Fibroblast of skin of back (primary cell): ENCODE measurements at places on chromosomes 6 and 20.

- no peak for DNase-seq
These were observed 142.0 kb downstream of the CEP57L1 start for GRCh38 chr6:109237077-109237985.

GRCh38 chr20:64038224-64038564, 2.2 kb downstream of the C20orf204 start:
- DNase-seq, result no peak

- no peak for DNase-seq
These were observed 206.8 kb downstream of the EYA4 start for GRCh38 chr6:133447924-133448323.

GRCh38 chr6:156474507-156475120, 302.6 kb upstream of the ARID1B start:
- DNase-seq, result no peak

DNA sequence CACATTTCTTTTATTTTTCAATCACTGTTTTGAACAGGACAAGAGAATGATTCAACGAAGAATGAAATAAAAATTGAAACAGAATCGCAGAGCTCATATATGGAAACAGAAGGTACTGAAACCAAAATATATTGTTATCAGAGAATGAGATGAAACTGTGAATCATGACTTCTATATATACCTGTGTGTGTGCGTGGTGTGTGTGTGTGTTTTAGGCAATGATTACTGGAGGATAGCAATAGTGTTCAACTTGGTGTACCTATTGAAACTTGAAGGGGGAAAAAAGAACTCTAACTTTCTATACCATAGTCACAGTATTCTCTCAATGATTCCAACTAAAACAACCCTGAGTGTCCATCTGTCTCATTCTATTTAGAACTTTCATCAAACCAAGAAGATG, 586.6 kb downstream of the KIF16B start:
- DNase-seq, result no peak

DNA sequence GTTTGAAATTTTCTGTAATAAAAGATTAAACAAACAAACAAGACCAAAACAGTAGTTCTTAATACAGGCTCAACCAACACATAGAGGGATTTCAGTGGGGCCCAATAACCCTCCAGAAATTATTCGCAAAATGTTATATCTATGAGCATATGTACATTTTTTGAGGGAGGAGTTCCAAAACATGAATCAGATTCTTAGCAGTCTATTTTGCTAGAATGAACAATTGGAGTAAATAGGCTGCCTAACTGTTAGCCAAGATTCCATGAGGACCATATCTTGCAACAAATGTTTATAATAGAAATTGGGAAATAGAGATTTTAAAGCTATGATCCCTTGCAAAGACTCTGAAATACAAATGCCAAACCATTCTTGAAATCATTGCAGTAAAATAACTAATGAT, 186.3 kb downstream of the AKAP7 start:
- DNase-seq, result no peak

GRCh38 chr20:61949714-61950640, 115.7 kb downstream of the TAF4 start:
- no peak for DNase-seq

DNA sequence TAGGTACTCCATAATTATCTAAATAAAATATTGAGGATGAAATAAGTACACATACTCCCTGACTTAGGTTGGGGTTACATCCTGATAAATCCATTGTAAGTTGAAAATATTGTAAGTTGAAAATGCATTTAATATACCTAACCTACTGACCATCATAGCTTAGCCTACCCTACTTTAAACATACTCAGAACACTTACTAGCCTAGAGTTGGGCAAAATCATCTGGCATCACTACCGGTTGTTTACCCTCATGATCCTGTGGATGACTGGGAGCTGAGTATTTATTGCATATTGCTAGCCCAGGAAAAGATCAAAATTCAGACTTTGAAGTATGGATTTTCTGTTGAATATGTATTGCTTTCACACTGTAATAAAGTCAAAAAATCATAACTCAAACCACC, 467.3 kb downstream of the C6orf118 start:
- DNase-seq, result no peak

- DNase-seq, result no peak
These were observed 52.6 kb upstream of the SLC22A1 start for GRCh38 chr6:160069050-160069454.

DNA sequence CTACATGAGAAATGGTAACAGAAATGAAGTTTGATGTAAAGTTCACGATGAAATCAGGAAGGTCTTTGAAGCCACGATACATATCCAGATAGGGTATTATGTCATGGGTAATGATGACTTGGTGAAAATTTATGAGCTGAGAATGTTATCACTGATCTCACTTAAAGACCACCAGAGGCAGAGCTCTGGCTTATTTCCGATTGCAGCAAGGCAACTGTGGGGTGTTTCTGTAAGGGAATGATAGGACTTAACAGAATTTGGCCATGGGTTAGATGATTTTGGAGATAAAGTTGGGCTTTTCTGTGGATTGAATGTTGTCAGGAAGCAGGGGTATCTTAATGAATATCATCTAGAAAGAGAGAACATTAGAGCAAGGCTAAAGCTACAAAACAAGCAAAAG, 508.4 kb downstream of the HDGFL1 start:
- no peak for DNase-seq

DNA sequence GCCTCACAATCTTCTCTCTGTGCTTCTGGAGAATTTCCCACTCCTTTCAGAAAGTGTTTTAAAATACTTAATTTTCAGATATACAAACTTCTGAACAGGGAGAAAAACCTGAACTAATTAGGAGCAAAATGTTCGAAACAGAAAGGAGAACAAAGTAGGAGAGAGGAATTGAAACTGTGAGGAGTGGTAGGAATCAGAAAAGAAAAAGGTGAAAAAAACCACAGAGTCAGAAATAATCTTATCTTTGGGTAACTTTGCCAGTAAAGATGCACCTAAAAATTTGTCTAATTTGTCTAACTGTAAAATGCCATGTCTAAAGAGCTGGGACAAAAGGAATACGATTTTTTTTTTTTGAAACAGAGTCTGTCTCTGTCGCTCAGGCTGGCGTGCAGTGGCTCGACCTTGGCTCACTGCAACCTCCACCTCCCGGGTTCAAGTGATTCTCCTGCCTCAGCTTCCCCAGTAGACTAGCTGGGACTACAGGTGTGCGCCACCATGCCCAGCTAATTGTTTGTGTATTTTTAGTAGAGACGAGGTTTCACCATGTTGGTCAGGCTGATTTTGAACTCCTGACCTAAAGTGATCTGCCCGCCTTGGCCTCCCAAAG, 4.7 kb upstream of the RIPOR2 start:
- DNase-seq, result no peak

- DNase-seq, result no peak
These were observed 6.8 kb downstream of the SLC22A3 start for GRCh38 chr6:160355001-160355400.

DNA sequence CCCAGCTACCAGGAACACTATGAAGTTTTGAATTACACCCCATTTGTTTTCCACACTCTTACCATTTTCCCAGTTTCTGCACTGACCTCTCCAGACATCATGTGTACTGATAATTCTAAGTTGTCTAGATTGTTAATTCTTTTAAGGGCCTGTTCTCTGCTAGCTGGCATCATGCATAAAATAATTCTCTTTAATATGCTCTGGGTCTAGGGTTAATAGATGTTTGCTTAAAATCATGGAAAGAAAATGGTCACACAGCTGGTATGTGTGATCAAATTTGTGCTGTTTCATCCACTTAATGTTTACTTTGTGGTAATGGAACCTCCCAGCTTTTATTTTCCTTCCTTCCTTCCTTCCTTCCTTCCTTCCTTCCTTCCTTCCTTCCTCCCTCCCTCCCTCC, 49.1 kb downstream of the HFE start:
- no peak for DNase-seq

DNA sequence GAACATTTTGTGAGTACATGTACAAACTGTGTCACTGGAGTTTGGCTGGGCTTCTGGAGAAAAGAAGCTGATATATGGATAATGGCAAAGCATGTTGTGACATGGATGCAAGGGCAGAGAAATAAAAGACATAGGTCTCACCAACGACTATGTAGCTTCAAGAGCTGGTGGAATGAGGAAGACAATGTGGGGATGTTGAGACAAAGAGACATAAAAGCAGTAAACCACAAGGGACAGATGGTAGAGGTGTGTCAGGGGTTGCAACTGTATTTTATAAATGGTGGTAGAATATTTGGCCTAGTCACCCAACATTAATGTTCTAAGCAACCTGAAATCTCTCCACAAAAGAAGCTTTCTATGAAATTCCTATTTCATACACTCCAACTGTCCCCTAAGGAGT, 199.0 kb downstream of the KCNQ5 start:
- no peak for DNase-seq

GRCh38 chr6:14975471-14975817, 270.4 kb upstream of the JARID2 start:
- peak; percentile 17 for DNase-seq

DNA sequence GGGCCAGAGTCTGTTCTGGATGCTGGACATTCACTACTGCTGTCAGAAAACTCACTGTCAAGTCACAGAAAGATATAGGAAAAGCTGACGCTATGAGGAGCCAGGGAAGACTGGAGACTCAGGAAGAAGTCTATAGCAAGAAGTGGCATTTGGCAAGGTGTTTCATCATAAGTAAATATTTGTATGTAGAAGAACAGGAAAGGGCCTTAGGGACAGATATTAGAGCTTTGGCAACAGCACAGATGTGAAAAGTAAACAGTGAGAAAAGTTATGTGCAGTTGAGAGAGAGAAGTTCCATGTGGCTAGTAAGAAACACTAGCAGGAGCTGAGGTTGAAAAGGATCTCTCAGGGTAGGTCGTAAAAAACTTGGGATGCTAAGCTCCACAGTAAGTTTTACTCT, 868.9 kb downstream of the PHF3 start:
- no peak for DNase-seq

- DNase-seq, result peak; percentile 81
These were observed 34.1 kb upstream of the ID1 start for GRCh38 chr20:31570735-31571617.

GRCh38 chr6:100217225-100218012, 223.4 kb upstream of the MCHR2 start:
- DNase-seq, result peak; percentile 35

DNA sequence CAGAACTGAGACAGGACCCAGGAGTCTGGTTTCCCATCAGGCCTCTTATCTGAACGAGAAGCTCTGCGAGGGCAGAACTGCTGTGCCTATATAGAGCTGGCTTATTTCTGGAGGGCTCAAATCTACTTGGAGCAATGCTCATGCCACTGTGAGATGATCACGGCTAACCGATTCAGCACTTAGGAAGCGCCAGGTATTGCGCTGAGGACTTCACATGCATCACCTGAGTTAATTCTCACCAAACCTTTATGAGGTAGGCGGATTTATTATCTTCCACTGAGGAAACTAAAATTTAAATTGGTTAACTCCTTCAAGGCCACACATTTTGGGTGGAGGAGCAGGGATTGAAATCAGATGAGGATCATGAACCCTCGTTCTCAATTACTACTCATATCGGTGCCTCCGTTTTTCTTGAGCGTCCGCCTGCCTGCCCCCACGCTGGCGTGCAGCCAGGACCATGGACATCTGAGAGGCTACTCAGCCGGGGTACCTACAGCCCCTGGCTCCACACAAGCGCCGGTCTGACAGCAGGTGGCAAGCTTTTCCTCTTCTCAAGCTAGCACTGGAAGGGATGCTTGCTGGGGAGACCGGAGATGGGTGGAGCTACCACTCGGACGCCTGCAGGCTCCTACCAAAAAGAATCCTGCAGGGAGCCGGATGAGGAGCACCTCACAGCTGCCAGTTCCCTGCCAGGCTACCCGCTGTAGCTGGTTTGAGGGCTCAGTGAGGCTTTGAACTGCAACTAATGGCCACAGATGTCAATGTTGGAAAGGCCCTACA, 1.0 kb upstream of the PCIF1 start:
- DNase-seq, result peak; percentile 72

DNA sequence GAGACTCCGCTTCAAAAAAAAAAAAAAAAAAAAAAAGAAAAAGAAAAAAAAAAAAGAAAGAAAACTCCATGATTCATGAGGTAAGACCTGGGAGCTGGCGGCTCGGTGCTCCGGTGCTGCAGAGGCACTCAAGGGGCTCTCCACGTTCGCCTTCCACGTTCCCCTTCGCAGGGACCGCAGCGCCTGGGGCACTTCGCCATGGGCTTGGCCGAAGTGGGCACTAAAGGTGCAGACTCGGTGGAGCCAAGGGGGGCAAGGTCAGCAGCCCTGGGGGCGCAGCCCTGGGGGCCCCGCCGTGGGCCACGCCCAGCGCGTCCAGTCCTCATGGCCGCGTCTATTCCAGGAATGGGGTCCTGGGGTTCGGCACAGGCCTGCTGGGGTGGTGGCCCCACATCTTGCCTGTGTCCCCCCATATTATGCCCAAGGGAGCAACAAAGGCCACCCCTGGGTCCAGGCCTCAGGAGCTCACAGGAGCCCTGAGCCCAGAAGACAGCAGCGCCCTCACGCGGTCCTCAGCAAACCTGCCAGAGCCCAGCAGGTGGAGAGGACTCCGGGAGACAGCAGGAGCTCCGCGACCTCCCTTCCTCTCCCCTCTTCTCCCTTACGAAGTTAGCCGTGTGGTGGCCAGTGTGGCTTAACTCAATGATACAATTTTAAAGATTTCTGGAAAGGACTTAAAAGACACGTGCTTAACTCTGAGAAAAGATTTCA, 21.9 kb downstream of the ZBTB46 start:
- DNase-seq, result no peak

DNA sequence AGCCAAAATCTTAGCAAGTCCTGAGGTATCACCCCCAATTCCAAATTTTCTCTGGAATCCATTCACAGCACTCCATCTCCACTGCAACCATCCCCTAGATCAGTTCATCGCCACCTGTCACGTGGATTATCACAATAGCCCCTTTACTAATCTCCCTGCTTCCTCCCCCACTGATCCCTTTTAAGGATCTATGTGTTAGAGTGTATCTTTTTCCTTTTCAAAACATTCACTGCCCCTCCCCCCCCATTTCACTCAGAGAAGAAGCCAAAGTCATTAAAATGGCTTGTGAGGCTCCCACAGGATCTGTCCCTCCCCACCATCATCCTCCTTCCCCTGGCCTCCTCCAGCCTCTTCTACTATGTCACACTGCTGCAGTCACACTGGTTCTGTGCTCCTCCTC, 18.4 kb upstream of the SPAG4 start:
- no peak for DNase-seq
